ENCODE measurements at places on chromosomes 12 and 14.
A peak's percentile ranks its signal among the peaks of the same experiment; 100 is the strongest.

- DNase-seq, result no peak
Measured at GRCh38 chr12:105378911-105379310, 48.4 kb downstream of the C12orf75 start.

DNA sequence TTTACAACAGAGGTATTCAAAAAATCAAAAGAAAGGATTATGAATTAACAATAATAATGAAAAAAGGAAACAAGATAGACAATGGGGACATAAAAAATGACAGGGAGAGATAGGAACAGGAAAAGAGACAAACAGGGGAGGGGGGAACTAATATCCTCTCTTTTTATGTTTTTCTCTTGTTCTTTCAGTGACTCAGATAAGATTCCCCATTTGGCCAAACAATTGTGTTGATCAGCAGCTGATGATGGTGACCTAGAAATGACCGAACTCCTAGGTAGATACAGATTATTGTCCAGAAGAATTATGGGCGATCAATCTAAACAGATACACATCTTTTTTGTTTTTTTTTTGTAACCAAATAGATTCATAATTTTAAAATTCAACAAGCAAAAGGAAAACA, 1277.2 kb upstream of the FLRT2 start:
- DNase-seq, result no peak

- DNase-seq, result no peak
Measured at GRCh38 chr14:69587389-69587788, 12.7 kb upstream of the CCDC177 start.

DNA sequence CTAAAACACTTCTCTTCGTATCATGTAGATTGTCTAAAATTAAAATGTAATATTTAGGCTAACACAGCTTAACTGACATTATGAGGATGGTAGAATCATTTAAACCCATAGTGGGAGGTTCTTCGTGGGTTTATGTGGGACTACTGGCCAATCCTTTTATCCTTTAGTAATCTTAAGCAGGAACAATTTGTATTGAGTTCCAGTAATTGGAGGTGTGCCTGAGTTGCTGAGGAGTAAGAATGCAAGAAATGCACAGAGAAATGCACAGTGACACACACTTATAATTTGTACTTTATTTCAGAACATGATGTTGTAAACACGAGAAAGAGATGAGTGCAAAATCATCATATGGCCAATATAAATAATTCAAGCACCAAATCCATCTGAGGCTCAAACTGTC, 22.3 kb downstream of the OTOGL start:
- DNase-seq, result no peak

DNA sequence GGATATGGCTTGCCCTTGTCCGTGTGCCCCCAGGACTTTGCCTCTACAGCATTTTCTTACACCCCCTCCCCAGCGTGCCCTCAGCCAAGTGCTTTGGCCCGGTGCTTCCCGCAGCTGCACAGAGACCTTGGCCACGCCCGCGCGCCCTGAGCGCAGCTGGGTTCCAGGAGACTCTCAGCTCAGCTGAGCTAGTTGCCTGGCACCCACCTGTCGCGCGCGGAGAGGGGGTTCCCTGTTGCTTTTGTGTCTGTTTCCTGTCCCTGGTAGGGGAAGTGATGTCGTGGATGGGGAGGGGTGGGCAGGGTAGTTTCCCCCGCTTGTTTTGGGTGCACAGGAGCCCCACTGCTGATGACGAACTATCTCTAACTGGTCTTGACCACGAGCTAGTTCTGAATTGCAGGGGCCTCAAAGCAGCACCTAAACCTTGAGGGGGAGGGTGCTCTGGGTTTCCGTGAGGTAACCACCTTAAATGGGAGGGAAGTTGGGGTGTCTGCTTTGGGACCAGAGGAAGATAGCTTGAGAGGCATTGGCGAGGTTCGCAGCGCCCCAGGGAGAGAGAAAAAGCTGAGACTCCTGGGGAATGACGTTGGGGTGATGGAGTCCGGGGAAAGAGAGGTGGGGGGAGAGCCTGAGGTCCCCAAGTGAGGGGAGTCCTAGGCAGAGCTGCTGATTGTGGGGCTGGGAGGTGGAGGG, 1.5 kb downstream of the DIO3 start:
- DNase-seq, result no peak

DNA sequence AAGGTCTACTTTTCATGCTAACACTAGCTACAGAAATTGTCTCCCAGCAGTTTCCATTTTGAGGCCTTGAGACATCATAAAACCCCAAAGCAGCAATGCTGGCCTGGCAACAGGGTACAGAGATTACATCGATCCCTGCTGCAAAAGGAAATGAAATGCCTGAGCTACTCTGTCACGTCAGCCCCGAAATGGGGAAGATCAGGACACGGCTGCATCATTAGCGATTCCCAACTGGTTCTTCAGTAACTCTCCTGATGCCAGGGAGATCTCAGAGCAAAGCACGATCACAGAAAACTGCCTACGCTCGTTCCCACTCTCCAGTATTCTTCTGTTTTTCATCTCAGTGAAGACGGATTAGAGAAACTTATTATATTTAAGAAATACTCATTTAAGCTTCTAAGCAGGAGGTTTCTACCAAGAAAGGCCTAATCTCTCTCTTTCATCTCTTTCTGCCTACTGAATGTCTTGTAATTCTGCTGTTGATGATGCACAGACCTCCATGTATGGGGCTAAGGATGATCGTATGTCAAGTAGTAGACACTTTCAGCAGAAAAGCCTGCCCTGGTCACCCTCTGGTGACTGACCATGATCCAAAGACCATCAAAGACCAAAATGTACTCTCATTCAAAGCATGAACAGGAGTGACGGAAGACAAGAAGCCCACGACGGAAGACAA, 168.5 kb downstream of the RIMBP2 start:
- DNase-seq, result no peak

DNA sequence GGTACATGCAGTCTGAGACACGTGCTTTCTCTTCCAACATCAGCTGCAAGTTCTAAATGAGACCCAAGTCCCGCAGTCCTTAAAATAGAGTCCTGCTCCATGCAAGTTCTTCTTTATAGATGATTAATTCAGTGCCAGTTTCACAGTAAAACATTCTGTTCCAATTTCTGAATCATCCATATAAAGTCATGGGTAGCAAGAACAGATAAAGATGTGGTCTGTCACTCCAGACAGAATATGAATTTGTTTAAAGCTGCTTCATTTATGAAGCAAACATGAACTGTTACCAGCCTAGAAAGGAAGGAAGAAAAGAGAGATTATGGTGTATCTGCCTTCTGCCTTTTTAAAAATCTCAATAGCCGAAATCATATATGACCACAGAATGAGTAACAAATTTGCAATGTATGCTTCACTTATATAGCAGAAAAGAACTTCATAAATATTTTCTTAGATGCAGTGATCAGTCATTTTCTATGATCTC, 83.3 kb downstream of the KITLG start:
- DNase-seq, result no peak

DNA sequence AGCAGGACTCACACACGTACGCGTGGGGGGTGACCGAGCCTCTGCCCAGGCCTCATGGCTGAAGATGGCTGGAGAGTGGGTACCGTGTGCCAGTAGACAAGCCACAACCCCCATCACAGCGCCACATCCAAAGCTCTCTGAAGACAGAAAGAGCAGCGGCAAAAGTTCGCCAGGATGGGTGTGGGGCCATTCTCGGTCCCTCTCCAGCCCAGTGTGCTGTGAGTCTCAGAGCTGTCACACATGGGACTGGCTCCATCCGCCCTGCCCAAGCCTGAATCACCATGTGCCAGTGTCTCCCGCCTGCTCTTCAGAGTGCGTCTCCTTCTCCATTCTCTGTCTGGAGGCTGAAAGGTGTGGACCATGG, 5.7 kb downstream of the TMEM179 start:
- no peak for DNase-seq

- DNase-seq, result peak; percentile 73
Measured at GRCh38 chr12:65524666-65525065, 246.2 kb downstream of the MSRB3 start.

DNA sequence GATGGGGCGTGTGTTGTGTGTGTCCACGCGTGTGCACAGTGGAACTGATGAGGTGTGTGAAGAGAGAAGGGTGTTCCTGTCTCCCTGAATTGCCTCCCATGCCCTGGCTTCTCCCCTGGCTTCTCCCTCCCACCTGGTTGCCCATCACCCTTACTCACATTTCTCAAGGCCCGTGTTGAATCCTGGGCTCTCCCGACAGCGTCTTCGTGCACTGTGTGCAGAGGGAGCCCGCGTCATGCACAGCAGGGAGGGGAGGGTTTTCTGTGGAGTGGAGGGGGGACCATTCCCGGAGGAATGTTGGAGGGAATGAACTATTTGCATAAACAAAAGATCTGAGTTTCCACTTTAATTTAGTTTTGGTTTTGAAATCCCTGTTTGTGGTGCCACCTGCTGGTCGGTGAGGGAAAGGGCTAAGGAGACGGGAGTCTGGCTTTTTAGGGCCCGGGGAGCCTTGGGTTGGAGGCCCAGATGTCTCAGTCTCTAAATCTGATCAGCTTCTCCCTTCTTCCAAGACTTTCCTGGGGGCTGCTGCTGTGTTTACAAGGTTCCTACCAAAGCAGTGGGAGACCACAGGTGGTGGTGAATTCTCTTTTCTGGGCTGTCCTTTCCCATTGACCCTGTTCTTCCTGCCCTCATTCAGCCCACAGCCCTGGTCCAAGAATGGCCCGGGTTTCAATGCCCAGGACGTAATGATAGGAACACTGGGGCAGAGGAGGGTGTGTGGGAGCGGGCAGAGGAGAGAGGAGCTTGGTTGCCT, at the start of gene C1R:
C1R (minus strand) TSS at position 217 of the 757 bp plus-strand sequence; CDS start at position 160, 57 bp downstream.
- no peak for DNase-seq

DNA sequence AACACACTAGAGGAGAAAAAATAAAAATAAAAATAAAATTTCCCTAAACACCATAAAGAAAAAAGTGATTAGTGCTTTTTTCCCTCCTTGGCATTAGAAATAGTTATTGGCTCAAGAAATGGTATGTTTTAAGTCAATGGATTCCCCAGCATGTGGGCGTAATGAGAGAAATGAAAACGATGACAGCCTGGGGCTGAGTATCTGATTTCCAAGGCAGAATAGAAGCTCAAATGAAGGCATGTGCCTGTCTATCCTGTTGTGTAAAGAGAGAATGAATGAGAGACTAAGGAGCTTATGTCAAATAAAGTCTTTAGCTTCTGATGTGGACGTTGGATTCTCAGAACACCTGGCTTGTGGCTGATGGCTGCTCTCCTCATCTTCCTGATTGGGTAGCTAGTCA, 1408.4 kb upstream of the TMEM132C start:
- DNase-seq, result no peak

GRCh38 chr14:63891148-63891975, 38.6 kb downstream of the SYNE2 start:
- DNase-seq, result no peak

DNA sequence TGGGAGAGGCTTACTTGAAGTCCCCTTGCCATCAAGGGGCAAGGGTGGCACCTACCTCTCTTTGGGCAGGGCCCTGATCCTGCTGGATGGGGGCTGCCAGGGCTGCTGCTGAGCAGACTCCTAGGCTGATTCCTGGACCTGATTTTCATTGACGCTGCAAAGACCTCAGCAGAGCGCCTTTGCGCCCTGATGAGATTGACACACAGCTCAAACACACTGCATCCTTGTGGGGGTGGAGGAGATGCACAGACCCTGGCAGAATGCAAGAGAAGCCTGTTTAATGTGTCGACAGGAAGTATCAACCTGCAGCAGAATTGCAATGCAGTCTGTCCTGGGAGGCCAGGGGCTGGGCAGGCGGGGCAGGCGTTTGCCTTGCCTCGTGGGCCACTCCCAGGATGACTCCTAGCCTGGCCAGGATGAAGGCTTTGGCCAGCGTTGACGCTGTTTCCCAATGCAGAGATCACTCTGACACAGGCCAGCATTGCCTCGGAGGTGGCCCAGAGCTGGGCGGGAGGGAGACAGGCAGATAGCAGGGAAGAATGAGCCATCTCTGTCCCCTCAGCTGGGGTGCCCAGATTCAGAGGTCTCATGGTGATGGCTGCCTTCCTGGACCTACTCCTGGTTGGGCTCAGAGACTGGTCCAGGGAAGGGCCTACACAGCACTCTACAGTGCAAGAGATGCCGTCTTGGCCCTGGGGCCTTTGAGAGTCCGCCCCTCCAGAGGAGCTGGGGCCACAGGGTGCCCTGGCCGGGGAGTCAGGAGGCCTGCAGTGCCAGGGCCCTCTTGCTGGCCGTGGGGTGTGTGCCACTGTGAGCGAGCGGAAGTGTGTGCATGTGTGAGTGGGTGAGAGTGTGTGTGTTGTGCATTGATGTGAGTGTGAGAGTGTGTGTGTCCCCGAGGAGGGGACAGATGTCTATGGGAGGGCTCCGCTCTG, 108.3 kb downstream of the KIF26A start:
- no peak for DNase-seq

DNA sequence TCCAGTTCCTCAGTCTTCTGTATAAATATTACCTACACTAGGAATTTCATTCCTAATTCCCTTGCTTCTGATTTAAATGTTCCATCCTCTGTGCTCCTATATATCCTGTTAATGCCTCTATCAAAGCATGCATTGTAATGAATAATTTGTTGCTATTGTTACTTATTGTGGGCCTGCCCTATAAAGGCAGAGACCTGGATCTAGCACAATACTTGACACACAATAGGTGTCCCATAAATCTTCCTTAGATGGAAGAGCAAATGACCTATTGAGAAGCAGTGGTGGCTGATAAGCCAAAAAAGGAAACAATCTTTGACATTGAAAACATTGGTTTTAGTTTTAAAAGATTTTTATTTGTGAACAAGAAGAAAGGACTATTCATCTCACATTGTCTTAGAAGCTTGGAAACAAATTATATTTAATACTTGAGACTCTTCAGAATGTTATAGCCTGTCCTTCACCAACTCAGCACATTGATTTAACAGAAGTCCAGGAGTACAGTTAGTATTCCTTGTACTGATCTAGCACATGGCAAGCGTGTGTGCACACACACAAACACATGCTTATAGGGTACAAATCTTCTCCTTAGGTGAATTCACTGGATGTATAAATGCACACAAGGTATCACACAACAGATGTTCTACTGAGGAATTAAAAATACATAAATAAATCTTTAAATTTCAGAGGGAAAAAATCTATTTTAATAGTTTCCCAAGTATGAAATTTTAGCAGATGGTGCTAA, 135.9 kb downstream of the DUSP6 start:
- DNase-seq, result no peak

DNA sequence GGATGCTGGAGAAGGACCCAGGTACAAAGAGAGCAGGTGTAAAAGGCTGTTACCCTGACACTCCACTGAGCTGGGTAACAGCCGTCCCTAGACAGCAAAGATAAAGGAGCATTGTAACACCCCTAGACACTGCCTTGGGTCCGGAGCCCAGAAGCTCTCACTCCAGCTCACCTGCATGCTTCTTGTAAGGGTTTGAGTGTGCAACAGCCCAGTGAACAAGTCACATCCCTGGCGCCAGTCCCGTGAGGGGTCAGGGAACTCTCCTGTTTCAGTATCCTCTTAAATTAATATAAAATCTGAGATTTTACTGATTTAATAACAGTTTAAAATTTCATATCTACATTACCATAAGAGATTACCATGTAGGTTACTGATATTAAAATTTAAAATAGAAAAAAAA, 124.8 kb upstream of the LMO3 start:
- DNase-seq, result no peak

GRCh38 chr12:108119974-108120862, 8.9 kb upstream of the WSCD2 start:
- DNase-seq, result no peak

GRCh38 chr12:112985642-112986290, 7.4 kb downstream of the OAS2 start:
- no peak for DNase-seq

- DNase-seq, result no peak
Measured at GRCh38 chr14:94673071-94673470, 60.9 kb downstream of the SERPINA3 start.
